ENCODE measurements at places on chromosomes 4 and X.
A peak's percentile ranks its signal among the peaks of the same experiment; 100 is the strongest.

GRCh38 chr4:4772534-4772933, 86.9 kb upstream of the MSX1 start:
- DNase-seq, result no peak

DNA sequence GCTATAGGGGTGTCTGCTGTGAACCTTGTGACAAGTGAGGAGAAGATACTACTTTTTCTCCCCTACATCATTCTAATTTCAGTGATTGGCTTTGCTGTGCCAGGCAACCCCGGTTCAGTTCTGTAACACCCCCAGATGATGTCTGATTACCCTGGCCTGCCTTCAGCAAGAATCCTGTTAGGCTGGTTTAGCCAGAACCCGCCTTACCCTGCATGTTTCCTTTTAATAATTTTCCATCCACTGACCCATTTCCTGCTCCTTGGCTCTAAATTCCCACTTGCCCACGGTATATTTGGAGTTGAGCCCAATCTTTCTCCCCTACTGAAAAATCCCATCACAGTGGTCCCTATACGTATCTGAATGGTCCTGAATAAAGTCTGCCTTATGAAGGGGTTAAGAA, 46.5 kb upstream of the HPSE start:
- no peak for DNase-seq

DNA sequence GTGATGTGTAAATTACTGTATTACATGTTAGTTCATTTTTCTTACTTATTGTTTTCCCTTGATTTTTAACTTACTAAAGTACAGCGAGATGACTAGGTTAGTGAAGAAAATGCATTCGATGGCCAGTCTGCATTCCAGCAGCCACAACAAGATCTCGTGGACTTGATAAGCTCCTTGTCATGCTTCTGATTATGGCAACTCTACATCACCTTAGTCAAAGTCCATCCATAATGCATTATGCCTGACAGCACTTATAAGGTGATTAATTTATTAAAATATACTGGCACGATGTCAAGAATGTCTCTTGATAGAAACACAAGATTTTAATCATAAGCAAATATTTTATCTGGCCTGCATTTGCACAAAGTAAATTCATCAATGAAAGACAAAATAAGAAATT, 109.9 kb upstream of the NAP1L5 start:
- DNase-seq, result no peak

DNA sequence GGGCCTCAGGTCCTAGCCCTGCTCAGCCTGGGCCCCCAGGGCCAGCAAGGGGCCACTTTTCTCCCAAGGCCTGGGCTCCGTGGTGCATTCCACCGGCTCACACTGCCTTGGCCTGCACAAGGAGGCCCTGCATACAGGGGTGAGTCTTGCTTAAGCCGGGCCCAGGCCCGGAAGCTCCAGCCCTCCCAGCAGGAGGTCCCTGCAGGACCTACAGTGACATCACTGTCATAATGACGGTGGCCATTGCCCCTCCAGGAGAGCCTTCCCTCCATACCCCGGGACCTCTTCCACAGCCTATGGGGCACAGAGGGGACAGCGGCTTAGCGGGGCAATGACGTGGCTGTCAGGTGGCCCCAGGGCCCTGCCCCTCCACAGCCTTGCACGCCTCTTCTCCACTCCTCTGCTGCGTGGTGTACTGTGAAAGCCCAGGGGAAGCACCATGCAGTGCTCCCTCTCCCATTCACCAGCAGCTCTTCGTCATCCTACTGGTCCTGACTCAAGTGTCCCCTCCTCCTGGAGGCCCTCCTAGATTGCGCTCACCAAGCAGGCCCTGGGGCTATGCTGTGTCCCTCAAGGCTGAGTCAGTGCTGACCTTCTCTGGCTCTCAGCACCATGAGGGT, 32.3 kb upstream of the AFAP1 start:
- no peak for DNase-seq

DNA sequence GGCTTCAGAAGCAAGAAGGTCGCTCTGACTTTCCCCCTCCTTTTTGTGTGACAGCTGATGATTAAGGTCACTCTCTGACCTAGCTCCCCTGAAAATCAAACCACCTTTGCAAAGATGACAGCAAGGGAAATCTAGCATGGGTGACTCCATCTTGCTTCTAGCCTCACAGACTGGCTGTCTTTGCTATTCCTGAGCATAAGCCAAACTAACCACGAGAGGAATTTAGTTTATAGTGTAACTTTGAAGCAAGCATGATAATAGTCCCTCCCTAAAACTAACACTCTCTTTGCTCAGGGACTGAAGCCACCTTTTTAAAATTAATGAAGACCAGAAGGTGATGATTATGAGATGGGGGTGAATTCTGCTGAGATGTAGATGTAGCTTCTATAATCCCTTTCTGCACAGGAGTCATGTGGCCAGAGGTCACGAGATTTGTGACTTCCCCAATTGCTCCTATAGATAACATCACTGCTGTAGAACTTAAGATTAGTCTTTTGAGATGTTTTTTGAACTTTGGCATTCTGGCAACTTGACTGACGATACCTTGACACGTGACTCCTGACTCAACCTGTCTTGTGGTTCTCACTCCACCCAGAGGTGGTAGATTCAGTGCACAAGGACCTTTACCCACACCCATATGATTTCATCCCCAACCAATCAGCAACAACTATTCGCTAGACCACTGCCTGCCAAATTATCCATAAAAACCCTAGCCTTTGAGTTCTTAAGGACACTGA, 14.9 kb upstream of the PDE5A start:
- DNase-seq, result no peak

- DNase-seq, result no peak
These were observed 695.0 kb upstream of the HS3ST1 start for GRCh38 chr4:12123707-12124106.

DNA sequence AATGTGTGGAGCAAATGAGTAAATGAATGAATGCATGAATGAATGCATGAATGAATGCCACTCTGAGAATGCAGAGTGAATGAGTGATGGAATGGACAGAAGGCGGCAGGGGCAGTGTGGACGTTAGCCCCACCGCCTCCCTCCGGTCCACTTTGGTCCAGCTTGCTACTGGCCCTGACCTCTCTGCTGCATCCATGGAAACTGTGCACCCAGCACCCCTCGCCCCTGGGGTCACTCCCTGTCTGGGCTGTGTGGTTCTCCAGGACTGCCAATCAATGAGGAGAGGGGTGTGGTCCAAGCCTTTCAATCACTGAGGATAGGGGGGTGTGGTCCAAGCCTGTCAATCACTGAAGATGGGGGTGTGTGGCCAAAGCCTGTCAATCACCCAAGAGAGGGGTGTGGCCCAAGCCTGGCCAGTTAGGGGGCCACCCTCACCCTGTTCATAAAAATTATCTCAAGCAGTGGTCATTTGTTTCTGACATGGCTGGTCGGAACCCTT, 39.2 kb upstream of the ASMTL start:
- peak; percentile 62 for DNase-seq

GRCh38 chr4:89949782-89950387, 55.2 kb downstream of the MMRN1 start:
- no peak for DNase-seq

DNA sequence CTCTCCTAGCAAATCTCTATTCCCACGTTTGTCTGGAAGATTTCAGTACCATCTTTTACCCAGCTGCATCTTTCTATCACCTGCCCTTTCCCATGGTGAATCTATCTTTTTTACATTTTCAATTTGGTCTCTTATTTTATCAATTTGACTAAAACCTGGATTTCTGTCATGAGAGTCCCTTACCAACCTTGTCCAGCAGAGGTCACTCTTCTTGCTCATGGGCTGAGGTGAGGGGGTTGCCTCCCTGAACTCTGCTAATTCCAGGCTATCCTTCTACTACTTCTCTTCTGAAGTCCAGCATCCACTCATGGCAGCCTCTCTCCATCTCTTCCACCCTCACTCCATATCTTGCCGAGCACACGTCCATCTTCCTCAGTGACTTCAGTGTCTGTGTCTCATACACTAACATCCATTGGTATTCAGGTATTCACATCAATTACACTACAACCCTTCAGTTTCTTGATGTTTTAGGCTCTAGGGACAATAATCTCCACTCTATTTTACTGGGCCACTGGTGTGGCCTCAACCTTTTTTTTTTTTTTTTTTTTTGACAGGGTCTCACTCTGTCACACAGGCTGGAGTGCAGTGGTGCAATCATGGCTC, 17.8 kb upstream of the ZNF827 start:
- DNase-seq, result no peak

DNA sequence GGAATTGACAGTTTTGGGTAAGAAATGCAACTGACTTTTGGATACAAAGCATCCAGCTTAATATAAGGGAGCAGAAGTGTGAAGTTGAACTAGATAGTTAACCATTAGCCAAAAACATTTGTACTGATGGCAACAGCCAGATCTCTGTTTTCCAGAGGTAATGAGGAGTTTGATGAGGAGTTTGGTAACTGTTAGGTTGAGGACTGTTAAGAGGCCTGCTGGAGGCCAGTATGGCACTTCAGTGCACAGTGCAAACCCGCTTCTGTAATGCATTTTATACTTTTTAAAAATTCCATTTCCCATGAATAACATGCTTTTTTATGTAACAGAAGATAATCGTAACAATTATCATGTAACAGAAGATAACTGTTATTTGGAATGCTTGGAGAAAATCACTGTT, 30.0 kb downstream of the CDKL5 start:
- no peak for DNase-seq

DNA sequence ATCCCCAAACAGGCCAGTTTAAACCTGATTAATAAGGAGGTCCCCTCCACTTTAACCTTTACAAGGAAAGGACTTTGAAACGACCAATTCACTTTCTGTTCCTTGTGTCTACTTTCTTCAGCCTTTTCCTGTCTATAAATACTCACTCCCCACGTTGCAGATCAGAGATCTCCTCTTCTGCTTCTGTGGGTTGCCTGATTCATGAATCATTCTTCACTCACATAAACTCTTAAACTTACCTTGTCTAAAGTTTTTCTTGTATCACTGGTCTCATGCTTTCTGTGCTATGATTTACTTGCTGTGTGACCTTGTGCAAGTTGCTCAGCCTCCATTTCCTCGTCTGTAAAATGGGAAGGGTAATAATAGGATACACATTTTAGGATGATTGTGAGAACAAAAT, 236.1 kb downstream of the QDPR start:
- no peak for DNase-seq

DNA sequence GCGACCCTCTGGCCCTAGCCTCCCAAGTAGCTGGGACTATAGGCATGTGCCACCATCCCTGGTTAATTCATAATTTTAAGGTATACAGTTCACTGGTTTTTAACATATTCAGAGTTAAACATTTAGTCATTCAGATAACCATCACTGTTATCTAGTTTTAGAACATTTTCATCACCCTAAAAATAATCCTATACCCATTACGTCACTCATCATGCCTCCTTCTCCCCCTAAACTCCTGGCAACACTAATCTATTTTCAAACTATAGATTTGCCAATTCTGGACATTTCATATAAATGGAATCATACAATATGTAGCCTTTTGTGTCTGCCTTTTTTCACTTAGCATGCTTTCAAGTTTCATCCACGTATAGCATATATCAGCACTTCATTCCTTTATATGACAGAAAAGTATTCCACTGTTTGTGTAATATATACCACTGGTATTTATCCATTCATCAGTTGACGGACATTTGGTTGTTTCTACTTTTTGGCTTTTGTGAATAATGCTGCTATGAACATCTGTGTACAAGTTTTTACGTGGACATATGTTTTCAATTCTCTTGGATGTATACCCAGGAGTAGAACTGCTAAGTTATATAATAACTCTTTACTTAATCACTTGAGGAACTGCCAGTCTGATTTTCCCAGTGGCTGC, 32.0 kb upstream of the RPS3A start:
- DNase-seq, result no peak

DNA sequence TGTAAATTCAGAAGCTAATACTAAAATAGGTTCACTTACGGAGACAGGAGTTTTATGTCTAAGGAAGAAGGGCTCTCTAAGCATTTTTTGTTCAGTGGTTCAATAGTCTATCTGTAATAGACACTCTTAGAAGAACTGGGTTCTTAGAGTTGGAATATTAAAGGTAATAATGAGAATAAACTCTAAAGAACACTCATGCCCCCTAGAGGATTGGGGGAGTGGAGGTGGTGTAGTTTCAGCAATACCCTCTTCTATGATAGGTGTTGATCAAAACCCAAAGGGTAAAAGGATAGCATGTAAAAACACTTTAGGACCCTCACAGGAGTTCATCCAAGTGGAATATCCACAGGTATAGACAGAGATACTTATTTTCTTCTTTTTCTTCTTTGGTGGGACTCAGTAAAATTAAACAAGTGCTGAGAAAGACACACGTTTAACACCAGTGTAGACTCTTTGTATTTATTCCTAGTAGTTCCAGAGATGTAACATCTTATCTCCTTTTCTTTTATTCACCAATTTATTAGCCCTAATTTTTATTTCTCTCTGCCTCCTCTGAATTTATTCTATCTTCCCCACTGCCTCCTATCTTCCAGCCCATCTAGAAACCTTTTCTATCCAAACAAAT, 25.7 kb upstream of the MND1 start:
- no peak for DNase-seq

- no peak for DNase-seq
These were observed 106.0 kb upstream of the NAP1L5 start for GRCh38 chr4:88803600-88804096.

- DNase-seq, result no peak
These were observed 452.2 kb upstream of the FTHL17 start for GRCh38 chrX:31523884-31524536.

- no peak for DNase-seq
These were observed 644.5 kb upstream of the DIPK2B start for GRCh38 chrX:45845142-45845541.

- DNase-seq, result no peak
These were observed 60.2 kb upstream of the HS3ST1 start for GRCh38 chr4:11488657-11489452.

DNA sequence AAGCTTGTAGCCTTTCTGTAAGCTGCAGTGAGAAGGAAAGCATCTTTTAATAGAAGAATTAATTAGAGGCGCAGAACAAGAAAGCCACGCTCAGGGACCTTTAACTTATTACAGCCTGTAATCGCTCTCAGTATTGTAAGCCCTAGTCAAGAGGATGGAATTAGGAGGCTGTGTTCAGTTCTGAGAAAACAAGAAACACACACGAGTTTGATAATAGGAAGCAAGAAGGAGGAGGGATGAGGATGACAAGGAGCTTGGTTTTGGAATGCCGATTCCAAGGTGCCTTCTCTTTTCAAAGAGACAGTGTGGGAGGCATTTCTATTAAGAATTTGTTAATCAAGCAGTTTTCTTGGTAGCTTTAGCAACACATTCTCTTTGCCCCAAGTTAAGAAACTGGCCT, 69.3 kb downstream of the NYX start:
- DNase-seq, result no peak

DNA sequence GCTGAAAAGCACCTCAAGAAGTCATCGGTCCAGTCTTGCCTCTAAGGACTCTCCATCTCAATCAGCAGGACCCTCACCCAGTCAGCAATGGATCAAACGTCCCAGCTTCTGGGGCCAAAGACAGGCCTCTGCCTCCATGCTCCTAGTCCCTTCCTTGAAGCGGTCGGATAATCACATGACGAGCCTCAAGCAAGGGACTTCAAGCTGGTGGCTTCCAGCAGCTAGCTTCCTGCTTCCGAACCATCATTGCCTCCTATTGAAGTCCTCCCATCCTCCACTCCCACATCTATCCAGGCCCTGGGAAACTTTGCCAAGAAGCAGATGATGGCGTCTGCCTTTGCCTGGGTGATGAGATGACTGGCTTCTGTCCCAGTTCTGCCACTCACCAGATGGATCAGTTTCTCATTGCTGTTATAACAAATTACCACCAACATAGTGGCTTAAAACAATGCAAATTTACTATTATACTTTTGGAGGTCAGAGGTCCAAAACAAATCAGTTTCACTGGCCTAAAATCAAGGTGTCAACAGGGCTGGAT, 135.2 kb upstream of the MAMLD1 start:
- DNase-seq, result no peak

Measured in stimulated activated CD8-positive, alpha-beta memory T cell treated with anti-CD3 and anti-CD28 coated beads, Interleukin-15, amount 100 ng/mL, for 48 hours (primary cell).